Right ventricle myocardium superior (tissue), 1 donor: ENCODE measurements at places on chromosomes 2 and 18.

DNA sequence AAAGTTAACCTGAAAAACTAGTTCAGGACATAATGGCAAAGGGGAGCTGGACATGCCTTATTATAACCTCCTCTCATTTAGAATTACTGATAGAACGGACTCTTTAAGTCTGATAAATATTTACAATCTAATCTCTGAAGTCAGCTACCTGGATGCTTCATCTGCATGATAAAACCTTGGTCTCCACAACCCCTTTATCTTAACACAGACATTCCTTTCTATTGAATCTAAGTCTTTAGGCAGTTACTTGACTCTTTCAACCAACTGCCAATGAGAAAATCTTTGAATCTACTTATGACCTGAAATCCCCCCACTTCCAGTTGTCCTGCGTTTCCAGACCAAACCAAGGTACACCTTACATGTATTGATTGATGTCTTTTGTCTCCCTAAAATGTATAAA lies 191.2 kb upstream of the LRRTM4 start:
- DNase-seq: no peak

DNA sequence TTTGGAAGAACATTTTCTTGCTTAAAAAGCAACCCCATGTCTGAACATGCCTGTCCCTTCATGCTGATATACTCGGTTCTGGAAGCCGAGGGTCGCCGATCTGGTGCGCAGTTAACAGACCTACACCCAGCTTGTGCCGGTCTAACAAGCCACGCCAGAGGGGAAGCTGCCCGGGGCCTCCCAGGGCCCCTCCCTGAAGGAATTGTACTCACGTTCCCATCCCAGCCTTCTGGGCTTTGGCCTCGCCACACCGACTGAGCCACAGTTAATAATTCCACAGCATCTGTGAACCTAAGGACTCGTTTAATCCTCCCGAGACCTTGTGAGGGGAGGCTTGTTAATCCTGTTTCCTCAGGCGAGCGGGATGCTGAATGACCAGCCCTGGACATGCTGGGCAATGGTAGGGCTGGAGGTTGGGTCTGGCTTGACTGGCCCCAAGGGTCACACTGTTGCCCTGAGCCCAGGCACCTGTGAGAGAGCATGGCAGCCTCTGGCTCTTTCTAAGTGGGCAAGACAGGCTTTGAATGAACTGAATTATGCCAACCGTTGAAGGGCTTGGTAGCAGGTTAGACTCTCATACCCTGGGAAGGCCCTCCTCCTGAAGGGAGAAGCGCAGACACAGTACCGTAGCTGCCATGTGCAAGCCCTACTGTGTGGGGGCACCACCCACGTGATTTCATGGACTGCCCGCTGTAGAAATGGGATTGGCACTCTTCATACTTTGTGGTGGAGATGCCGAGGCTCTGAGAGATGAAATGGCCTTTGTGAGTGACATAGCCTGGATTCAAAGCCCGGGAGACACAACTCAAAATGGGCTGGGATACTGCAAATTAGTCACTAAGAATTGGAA lies 27.9 kb upstream of the ODC1 start:
- DNase-seq: no peak

GRCh38 chr2:122908159-122908558 lies 1116.9 kb upstream of the CNTNAP5 start:
- no peak for DNase-seq

- DNase-seq: no peak
Measured at GRCh38 chr2:237196866-237197618, 111.4 kb downstream of the COPS8 start.

DNA sequence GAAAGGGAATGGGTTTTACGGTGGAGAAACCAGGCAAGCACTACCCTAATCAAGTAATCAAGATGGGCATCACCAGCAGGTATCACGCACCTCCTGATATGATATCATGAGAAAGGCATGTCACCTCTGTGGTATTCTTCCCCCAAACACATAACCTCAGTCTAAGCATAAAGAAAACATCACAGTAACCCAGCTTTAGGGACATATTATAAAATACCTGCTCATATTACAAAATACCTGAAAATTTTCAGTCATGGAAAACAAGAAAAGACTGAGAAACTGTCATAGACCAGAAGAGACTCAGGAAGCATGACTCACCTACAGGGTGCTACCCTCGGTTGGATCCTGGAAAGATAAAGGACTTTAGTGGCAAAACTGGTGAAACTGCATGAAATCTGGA lies 30.5 kb downstream of the GCKR start:
- DNase-seq: no peak

- DNase-seq: no peak
Measured at GRCh38 chr2:96486696-96487095, 18.5 kb downstream of the NEURL3 start.

DNA sequence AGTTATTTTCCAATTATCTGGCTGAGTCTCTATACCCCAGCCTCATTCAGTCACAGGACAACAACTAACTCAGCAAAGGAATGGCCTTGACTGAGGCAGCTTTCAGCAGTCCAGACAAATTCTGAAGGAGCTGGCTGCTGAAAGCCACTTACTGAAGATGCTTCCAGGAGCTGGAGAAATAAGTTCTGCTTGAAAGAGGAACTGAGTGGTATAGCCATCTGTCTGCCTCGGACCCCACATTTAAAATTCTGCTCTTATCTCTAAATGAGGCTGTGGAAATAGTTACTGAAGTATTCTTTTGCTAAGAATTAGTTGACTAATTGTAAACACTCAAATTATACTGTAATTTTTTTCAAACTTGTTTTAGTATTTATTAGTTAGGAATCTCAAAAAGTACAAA lies 9.1 kb upstream of the GPD2 start:
- no peak for DNase-seq

DNA sequence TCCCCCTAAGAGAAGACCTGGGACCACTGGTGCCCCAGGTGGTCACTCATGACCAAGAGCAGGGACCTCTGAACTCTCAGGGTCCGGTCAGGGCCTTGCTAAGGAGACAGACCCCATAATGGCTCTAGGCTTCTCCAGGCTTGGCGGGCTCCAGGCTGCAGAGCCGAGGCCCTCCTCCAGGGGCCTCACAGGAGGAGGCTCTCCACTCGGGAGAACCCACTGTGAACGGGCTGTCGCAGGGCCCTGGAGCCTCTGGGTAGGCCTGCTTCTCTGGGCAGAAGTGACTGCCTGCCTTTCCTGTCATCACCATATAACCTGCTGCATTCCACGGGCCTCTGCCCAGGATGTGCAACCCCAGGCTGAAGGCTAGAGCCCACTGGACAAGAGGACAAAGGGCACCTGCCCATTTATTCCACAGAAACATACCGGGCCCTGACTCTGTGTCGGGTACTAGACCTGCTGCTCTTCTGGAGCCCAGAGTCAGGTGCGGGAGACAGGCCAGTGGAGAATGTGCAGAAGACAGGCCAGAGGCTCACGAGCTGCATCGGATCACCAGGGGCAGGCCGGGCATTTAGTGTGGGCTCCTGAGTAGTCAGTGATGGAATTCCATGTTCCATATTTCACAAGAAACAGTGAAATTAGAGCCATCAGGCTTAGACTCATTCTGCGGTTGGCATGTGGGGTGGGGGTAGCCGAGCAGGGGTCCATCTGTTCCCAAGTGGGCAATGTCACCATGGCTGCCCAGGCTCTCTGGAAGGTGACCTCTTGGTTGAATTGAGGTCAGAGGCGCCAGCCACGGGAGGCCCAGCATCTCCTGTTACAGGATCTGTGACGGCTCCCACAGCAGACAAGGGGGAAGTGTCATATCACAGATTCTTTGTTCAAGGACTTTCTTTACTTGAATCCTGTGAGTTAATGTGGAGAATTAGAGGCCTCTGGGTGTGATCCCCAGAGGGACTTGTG lies 220.8 kb downstream of the SH3RF3 start:
- no peak for DNase-seq

GRCh38 chr2:217520356-217521010 lies 482.3 kb downstream of the TNS1 start:
- no peak for DNase-seq

- DNase-seq: no peak
Measured at GRCh38 chr2:42060028-42060427, 12.2 kb downstream of the PKDCC start.

DNA sequence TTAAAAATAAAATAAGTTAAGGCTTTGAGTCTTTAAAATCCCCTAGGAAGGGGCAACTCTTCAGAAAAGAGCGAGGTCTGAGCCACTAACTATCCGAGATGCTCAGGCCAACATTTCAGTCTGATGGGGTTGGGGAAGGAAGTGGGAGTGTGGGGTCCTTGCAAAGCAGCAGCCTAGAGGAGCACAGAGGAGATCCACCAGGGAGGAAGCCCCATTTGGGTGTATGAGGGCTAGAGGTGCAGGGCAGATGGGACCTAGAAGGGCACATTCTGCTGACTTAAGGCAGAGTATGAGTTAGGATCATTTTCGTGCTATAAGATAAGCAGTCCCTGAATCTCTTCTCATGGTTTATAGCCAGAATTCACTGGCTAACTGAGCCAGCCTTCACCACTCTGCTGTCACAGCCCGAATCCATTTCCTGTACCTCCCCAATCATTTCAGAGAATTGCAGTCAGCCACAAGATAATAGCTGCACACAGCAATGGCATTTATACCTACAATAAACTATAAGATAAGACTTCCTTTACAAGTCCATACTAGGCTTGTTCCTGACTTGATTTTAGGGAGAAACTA lies 37.0 kb downstream of the MRPL30 start:
- no peak for DNase-seq

DNA sequence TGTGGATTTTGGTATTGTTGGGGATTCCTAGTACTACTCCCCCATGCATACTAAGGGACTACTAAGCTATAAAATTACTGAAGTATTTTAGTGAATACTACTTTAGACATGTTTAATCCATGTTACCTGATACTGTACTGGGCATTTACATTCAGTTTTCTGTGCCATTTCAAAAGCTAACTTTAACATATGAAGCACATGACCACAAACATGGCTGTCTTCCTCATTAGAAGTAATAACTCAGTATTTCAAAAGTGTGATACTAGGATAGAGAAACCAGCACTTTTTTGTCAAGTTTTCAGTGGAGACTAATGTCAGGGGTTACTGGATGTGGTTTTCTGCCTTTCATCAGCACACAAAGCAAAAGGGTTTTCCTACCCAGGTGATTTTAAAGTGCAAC lies 27.9 kb downstream of the WDR33 start:
- no peak for DNase-seq

DNA sequence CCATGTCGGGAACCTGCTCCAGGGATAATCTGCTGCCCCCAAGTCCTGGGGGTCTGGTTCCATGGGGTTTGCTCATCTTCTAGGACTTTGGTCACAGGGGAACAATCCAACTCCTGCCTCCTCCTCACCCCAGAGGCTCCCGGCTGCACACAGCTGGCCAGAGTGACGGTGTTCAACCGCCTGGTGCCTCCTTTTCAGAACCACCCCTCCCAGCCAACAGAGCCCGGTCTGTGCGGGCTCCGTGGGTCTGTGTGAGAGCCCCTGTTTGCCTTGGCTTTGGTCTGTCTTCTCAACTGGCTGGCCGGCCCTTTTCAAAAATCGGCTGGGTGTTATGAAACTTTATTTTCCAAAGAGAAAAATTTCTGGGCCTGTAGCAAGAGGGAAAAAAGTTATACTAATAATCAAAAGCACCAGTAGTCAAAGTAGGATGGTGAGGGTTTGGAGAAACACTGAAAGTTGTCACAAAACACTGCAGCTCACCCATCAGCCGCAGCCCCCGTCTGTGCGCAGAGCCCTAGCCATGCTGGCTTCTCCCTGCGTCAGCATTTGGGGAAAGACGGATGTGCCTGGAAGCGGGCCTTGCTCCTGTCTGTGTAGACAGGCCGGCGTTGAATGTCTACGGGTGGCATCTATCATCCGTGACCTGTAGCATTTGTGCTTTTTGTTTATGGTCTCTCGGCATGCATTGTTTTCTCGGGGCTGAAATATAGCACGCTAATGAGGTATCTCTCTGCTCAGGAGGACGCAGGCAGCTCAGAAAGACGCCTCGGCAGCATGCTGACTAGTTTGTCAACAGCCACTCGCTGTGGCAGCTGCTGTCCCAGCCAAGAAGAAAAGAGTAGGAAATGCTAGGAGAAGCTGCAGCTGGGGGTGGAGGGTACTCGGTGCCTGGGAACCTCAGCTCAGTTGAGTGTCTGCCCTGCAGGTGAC lies 138.6 kb downstream of the GLI2 start:
- no peak for DNase-seq

DNA sequence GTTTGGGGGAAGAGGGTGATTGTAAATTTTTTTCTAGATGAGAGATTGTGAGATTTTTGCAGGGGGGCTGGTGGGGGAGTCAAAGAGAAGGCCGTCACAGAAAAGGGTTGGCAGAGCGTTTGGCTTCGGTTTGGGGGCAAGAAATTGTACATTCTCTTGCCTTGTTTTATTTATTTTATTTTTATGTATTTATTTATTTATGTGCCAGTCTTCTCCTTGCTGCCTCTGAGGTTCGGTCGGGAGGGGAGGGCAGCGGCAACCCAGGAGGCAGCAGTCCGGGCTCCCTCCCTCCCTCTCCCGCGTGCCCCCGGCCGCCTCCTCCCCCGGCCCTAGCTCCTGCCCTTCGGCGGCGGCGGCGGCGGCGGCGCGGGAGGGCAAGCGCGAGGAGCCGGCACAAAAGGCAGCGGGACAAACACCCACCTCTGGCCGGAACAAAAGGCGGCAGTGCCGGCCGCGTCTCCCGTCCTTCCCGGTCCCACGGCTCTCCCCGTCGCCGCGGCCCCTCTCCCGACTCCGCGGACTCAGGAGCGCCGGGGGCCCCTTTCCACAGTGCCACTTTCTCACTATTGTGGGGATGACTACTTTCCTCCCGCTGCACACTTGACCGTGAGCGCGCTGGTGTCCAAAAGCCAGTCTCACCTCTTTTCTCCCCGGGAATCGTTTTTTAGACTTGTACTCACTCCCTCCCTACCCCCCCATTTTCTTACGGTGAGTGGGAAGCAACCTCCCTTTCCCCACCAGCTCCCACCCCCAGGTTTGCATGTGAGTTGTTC lies 1.2 kb downstream of the BCL11A start:
- no peak for DNase-seq

DNA sequence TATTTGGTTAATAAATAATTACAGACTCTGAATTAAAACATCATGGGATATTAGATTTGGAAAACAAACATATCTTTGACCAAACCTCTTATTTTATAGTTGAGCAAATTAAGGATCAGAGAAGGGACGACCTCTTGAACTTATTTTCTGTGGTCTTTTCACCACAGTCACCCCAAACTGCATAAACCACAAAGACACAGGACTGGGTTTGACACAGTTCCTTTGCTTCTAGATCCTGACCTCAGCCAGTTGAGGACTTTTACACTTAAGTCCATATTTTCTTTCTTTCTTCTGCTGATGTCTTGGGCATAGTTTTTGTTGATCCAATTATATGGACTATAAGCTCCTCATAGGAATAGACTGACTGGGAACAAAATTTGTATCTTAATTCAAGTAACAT lies 234.0 kb upstream of the SLC14A2 start:
- no peak for DNase-seq

DNA sequence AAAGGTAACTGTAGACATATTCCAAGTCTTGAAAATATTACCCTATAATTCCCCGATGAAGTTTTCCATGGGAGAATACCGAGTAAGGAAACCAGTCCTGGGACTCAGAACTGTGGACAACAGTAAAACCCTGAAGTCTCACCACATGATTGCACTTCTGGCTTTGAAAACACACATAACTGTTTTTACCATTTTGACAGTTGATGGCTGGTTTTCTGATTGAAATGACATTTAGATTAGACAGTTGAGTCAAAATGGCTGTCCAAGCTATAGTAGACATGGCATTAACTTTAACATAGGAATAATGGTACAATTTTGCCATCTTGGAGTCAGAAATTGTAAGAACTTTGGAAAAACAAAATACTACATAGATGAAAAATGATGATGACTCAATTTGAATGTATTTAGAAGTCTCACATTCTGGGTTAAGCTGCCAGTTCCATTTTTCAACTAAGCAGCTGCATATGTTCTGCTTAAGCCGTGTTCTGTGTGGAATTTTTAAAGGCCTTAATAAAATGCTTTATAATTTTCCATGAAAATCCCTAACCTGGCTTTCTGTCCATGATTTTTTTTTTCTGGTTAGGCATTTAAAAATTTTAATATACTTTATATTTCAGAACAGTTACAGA lies 38.3 kb upstream of the WIPF1 start:
- DNase-seq: no peak
